HCT116 (cell line): ENCODE measurements at places on chromosomes 2 and 18.

GRCh38 chr2:160242893-160243564 is 43.0 kb upstream of the ITGB6 start:
- DNase-seq, result no peak

GRCh38 chr2:23411752-23412431 is 26.9 kb downstream of the KLHL29 start:
- DNase-seq, result no peak

GRCh38 chr2:100955226-100955625 is 46.9 kb upstream of the RPL31 start:
- DNase-seq, result no peak

- no peak for DNase-seq
Observed at GRCh38 chr2:215970425-215970824, 42.9 kb downstream of the MREG start.

GRCh38 chr18:51721388-51721787 is 523.9 kb upstream of the MEX3C start:
- no peak for DNase-seq

- DNase-seq, result no peak
Observed at GRCh38 chr2:1656326-1656960, 87.9 kb downstream of the PXDN start.

DNA sequence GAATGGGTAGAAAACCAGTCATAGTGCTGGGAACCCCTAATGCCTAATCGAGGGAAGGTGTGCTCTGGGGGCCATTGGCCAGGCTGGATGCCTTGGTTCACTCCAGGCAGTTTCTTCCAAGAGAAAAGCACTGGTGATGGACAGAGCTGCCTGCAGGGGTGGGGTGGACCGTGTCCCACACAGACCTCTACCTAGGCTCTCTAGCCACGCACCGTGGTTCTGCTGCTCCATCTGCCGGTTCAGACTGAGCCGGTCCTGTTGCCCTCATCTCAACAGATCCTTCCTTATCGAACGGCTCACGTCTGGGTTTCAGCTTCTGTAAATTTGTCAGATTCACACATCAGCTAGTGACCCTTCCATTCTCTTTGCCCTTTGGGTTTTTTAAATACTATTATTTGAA is 46.4 kb downstream of the RALB start:
- DNase-seq, result no peak

DNA sequence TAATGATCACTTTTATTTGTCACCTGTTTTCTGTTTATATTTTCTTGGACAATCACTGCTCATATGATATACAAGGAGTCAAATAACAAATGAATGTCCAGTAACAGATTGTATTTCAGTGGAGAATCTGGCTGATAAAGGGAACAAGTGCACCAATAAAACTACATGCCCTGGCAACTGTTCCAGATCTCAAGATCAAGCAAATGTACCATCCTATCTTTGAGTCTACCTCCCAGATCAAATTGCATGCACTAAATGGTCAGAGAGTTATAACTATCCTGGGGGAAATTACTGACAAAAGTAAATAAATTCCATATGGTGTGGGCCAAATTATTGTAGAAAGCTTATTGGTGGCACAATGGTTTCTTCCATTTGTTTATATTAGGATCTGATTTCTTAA is 452.8 kb downstream of the MBD2 start:
- no peak for DNase-seq

DNA sequence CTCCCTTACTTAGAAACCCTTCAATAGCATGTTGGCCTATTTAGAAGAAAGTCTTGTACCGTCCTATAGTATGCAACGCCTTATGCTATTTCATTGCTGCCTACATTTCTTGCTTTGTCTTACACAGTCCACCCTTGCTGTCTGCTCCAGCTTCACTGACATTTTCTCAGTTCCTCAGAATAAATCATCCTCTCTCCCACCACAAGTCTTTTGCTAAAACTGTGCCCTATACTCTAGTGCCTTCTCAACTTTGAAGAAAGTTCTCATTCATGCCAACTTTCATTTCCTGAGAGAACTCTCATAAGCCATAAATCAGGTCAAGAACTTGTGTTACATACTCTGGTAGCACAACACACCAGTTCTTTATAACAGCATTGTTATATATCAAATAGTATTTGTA is 54.3 kb upstream of the COL3A1 start:
- no peak for DNase-seq

GRCh38 chr2:23145460-23145859 is 239.5 kb upstream of the KLHL29 start:
- no peak for DNase-seq
